Epithelial cell of alveolus of lung (primary cell): ENCODE measurements at places on chromosomes 3 and 15. TPM values are rescaled to one million over a fixed set of nuclear protein-coding genes. Genes with fewer than 3 reads are reported as not detected.

Gene SPG11
- total RNA-seq, result 34.8 and 42.8 TPM in 2 replicates

Gene DNAH12
- total RNA-seq, result under 0.01 TPM in 1 of 2 replicates, not detected in the other

Gene CNTN4
- 2.3 and 2.4 TPM in 2 replicates for total RNA-seq

Gene C3orf80
- total RNA-seq, result 0.91 TPM in 1 of 2 replicates, not detected in the other

Gene USP50
- not detected in 2 replicates for total RNA-seq

Gene APEH
- 71.3 and 163 TPM in 2 replicates for total RNA-seq

Gene ZMAT3
- total RNA-seq, result 22.8 and 49.1 TPM in 2 replicates

Gene MASP1
- 1.8 and 2.3 TPM in 2 replicates for total RNA-seq

Gene WNT5A
- 127 and 304 TPM in 2 replicates for total RNA-seq

Gene NRROS
- total RNA-seq, result 0.52 TPM in 1 of 2 replicates, not detected in the other

Gene SEMA3G
- total RNA-seq, result 0.13 and 0.40 TPM in 2 replicates

Gene CYP19A1
- 0.08 and 0.13 TPM in 2 replicates for total RNA-seq

Gene ZSCAN29
- 6.3 and 13.0 TPM in 2 replicates for total RNA-seq

Gene PTX3
- total RNA-seq, result 15.2 and 417 TPM in 2 replicates

Gene ZNF80
- not detected in 2 replicates for total RNA-seq

Gene SNURF
- 1.7 and 9.7 TPM in 2 replicates for total RNA-seq

Gene RASGRF1
- not detected in 2 replicates for total RNA-seq

Gene CKMT1B
- total RNA-seq, result 1.0 TPM in 1 of 2 replicates, not detected in the other

Gene SATB1
- total RNA-seq, result 3.7 and 37.4 TPM in 2 replicates

Gene TRH
- total RNA-seq, result not detected in 2 replicates

Gene LRRC31
- not detected in 2 replicates for total RNA-seq

Gene RNF13
- total RNA-seq, result 33.9 and 62.0 TPM in 2 replicates

Gene LCTL
- 2.1 TPM in 1 of 2 replicates, not detected in the other for total RNA-seq

Gene FBXO40
- not detected in 2 replicates for total RNA-seq

Gene TGM5
- total RNA-seq, result not detected in 2 replicates

Gene FBXO22
- 27.8 and 41.2 TPM in 2 replicates for total RNA-seq

Gene NDUFB4
- total RNA-seq, result 112 and 146 TPM in 2 replicates

Gene EPHA6
- total RNA-seq, result not detected in 2 replicates

Gene VGLL3
- 12.7 and 43.7 TPM in 2 replicates for total RNA-seq

Gene TMOD3
- 27.4 and 32.3 TPM in 2 replicates for total RNA-seq

Gene KNG1
- not detected in 2 replicates for total RNA-seq

Gene COL8A1
- total RNA-seq, result 40.2 and 160 TPM in 2 replicates

Gene PPP1R14D
- total RNA-seq, result not detected in 2 replicates

Gene GOLGA8F
- not detected in 2 replicates for total RNA-seq

Gene NAA80
- 12.3 and 14.3 TPM in 2 replicates for total RNA-seq

Gene TRIP4
- total RNA-seq, result 9.8 and 14.0 TPM in 2 replicates

Gene GPR15
- not detected in 2 replicates for total RNA-seq

Gene GTF2A2
- 35.8 and 36.7 TPM in 2 replicates for total RNA-seq

Gene GOLGA8T
- not detected in 2 replicates for total RNA-seq

Gene SH2D7
- not detected in 2 replicates for total RNA-seq

Gene WDR49
- total RNA-seq, result 0.13 and 0.48 TPM in 2 replicates

Gene DAZL
- total RNA-seq, result not detected in 2 replicates

Gene RETNLB
- total RNA-seq, result not detected in 2 replicates

Gene MNS1
- 1.2 and 4.1 TPM in 2 replicates for total RNA-seq

Gene THBS1
- total RNA-seq, result 241 and 420 TPM in 2 replicates

Gene GP9
- not detected in 2 replicates for total RNA-seq

Gene SLC22A13
- total RNA-seq, result 0.26 and 1.6 TPM in 2 replicates

Gene FOXP1
- total RNA-seq, result 35.6 and 57.7 TPM in 2 replicates

Gene ADAMTS7
- total RNA-seq, result 10.6 and 24.0 TPM in 2 replicates

Gene TERC
- 234 and 424 TPM in 2 replicates for total RNA-seq

Gene CHP1
- total RNA-seq, result 127 and 187 TPM in 2 replicates

Gene PRSS50
- not detected in 2 replicates for total RNA-seq

Gene ZNF660
- 1.2 and 3.8 TPM in 2 replicates for total RNA-seq

Gene MESP1
- total RNA-seq, result 0.56 TPM in 1 of 2 replicates, not detected in the other

Gene DZIP3
- 7.1 and 11.3 TPM in 2 replicates for total RNA-seq

Gene ZIC1
- total RNA-seq, result 0.08 TPM in 1 of 2 replicates, not detected in the other
